ENCODE measurements at places on chromosomes 2 and 18. TPM values are rescaled to one million over a fixed set of nuclear protein-coding genes. Genes with fewer than 3 reads are reported as not detected.

Gene ASXL2
- 17.5 TPM for total RNA-seq

Gene SULT1C3
- total RNA-seq, result not detected

Gene ANKRD39
- 21.4 TPM for total RNA-seq

Gene SP140
- total RNA-seq, result 0.10 TPM

Gene CTAGE1
- not detected for total RNA-seq

Gene FOXI3
- total RNA-seq, result not detected

Gene FAM110C
- 0.34 TPM for total RNA-seq

Gene TRIM43
- total RNA-seq, result not detected

Gene FAM237A
- total RNA-seq, result not detected

Gene CFAP65
- total RNA-seq, result not detected

Gene DNER
- total RNA-seq, result 13.4 TPM

Gene ARHGEF33
- 0.19 TPM for total RNA-seq

Gene B3GNT7
- 0.44 TPM for total RNA-seq

Gene RAB27B
- 0.99 TPM for total RNA-seq

Gene RAPGEF4
- 5.1 TPM for total RNA-seq
